ENCODE measurements at places on chromosomes 6 and 20.

- DNase-seq, result peak; percentile 61
- no peak overlapping the region for H3K4me3 ChIP-seq
- peaks cover 25% of the 10 kb centered on the region for H3K27me3 ChIP-seq
- peaks cover 20% of the 10 kb centered on the region for H3K4me1 ChIP-seq
- peaks cover 1% of the 10 kb centered on the region for H3K36me3 ChIP-seq
Measured at GRCh38 chr20:3068986-3069900, 2.2 kb upstream of the OXT start.

DNA sequence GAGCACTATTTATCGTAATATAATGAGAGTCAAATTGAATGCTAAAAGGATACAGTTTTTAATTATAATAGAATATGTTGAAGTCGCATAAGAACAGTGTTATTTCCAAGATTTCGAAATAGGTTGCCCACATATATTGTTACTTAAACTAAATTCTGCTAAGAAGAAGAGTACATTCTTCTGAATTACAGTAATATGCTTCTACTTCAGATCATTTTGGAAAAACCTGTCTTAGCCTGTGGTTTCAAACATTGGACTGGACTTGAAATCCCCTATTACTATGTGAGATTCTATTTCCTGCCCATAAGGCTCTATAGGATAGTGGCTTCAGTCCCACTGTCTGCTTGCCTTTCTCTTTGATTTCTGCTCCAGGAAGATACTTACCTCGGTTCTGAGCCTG lies 137.2 kb downstream of the B3GAT2 start:
- no peaks in the 10 kb centered on the region for H3K27me3 ChIP-seq
- no peak overlapping the region for H3K27ac ChIP-seq
- H3K4me3 ChIP-seq, result no peak overlapping the region
- no peaks in the 10 kb centered on the region for H3K4me1 ChIP-seq

DNA sequence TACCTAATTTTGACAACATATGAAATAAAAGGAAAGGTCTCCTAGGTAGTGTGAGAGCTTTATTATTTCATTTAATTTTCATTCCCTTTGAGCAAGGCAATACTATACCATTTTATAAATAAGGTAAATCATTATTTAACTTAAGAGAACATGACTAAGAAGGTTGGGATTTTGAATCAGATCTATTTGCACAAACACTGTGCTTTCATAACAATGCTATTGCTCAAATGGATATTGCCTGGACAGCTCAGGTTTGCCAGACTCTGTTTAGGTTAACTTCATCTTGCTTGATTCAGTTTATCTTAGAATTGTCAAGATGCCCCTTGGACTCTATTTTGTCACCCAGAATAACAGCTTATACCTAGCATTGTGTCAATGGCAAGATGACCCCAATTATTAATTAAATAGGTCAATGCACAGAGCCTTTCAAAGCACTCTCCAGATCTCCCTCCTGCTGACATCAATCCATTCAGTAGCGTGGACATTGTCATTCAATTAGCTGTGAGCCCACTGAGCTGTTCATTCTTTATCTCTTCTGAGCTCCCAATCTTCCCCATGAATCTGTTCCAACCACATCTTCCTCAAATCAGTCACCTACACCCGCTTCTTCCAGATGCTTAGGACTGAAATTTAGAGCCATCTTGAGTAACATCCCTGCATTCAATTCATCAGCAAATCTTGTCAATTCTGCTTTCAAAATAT lies 42.1 kb upstream of the TMEM30A start:
- H3K27ac ChIP-seq, result no peak overlapping the region
- peaks cover 9% of the 10 kb centered on the region for H3K27me3 ChIP-seq
- H3K4me1 ChIP-seq, result no peaks in the 10 kb centered on the region

DNA sequence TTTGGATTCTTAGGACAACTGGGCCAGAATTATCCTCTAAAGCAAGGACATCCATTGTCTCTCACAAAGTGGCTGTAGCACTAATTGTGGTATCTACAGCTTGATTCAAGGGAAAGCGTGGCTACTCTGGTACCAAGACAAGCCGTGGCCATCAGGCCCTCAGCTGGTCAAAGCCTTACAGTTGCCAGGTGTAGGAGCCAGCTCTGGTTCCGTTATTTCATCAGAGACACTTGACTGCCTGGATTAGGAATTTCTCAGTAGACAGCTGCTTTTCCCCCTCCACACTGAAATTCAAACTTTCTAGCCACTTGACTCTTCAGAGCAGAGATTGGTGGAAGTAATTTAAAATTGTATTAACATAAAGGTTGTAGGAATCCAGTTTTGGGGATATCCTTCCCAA lies 104.2 kb downstream of the ANKS1A start:
- no peaks in the 10 kb centered on the region for H3K27me3 ChIP-seq
- H3K36me3 ChIP-seq, result peaks cover 14% of the 10 kb centered on the region
- H3K4me1 ChIP-seq, result no peaks in the 10 kb centered on the region
- DNase-seq, result no peak

DNA sequence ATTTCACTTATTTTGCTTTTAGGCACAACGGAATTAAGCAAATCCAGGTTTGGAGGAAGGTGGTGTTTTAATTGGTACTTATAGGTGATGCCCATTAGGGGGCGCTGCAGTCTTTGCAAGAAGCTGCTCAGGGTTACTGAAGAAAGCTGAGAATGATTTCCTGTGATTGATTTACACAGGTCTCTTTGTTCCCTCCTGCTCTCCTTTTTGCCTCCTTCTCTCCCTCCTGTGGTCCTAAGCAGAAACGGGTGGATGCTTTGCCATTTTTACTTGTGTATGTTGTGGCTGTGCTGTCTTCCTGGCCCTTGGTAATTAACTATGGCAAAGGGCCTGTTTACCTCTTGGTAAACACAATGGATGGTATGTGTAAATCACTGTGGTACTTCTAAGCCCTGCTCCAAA lies 97.8 kb downstream of the ANKS1A start:
- no peaks in the 10 kb centered on the region for H3K4me1 ChIP-seq
- peak; percentile 77 for DNase-seq
- H3K4me3 ChIP-seq, result no peak overlapping the region
- H3K27me3 ChIP-seq, result no peaks in the 10 kb centered on the region
- H3K36me3 ChIP-seq, result peaks cover 6% of the 10 kb centered on the region

GRCh38 chr6:24752503-24752902 lies 22.2 kb upstream of the GMNN start:
- peaks cover 31% of the 10 kb centered on the region for H3K27me3 ChIP-seq
- no peak overlapping the region for H3K27ac ChIP-seq
- H3K4me3 ChIP-seq, result no peak overlapping the region
- no peak for DNase-seq
- no peaks in the 10 kb centered on the region for H3K36me3 ChIP-seq

GRCh38 chr20:13687815-13688214 lies 49.1 kb upstream of the TASP1 start:
- no peaks in the 10 kb centered on the region for H3K4me1 ChIP-seq
- no peak overlapping the region for H3K27ac ChIP-seq
- peaks cover 14% of the 10 kb centered on the region for H3K27me3 ChIP-seq
- DNase-seq, result no peak

GRCh38 chr6:100465701-100466409 lies 1.1 kb upstream of the SIM1 start:
- peaks cover 16% of the 10 kb centered on the region for H3K4me1 ChIP-seq
- H3K27me3 ChIP-seq, result peaks cover 95% of the 10 kb centered on the region
- peak overlapping the region; percentile 33 for H3K4me3 ChIP-seq
- H3K27ac ChIP-seq, result peak overlapping the region; percentile 80
- peaks cover 18% of the 10 kb centered on the region for H3K36me3 ChIP-seq

- no peaks in the 10 kb centered on the region for H3K27me3 ChIP-seq
- DNase-seq, result no peak
- no peak overlapping the region for H3K4me3 ChIP-seq
- no peaks in the 10 kb centered on the region for H3K4me1 ChIP-seq
- no peaks in the 10 kb centered on the region for H3K36me3 ChIP-seq
- no peak overlapping the region for H3K27ac ChIP-seq
Measured at GRCh38 chr6:136415351-136416007, 125.8 kb upstream of the BCLAF1 start.

DNA sequence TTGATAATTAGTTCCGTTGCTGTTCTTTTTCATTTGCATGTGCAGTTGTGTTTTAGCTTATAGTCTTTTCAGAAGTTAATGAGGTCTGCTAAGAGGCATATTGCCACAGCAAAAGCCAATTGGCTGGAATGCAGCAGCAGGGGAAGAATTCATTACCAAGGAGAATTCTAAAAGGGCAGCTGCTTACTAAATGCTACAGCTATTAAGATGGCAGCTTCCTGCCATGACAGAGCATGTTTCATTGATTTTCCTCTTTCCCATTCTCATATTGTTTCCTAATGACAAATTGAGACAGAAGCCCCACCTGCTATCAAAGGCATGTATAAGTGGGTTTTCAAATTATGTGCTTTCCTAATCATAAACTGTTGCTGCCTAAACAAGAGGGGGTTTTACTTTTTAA lies 66.6 kb downstream of the CLVS2 start:
- no peak overlapping the region for H3K4me3 ChIP-seq
- peaks cover 11% of the 10 kb centered on the region for H3K4me1 ChIP-seq
- no peak for DNase-seq
- H3K36me3 ChIP-seq, result no peaks in the 10 kb centered on the region
